Glutamatergic neuron (in vitro differentiated cells): ENCODE measurements at places on chromosomes 11 and 22.

- DNase-seq = peak; percentile 81
These were observed 4.8 kb downstream of the TRIM3 start for GRCh38 chr11:6468712-6469495.

- DNase-seq = no peak
These were observed 19.2 kb downstream of the SLC22A6 start for GRCh38 chr11:62965574-62965973.

DNA sequence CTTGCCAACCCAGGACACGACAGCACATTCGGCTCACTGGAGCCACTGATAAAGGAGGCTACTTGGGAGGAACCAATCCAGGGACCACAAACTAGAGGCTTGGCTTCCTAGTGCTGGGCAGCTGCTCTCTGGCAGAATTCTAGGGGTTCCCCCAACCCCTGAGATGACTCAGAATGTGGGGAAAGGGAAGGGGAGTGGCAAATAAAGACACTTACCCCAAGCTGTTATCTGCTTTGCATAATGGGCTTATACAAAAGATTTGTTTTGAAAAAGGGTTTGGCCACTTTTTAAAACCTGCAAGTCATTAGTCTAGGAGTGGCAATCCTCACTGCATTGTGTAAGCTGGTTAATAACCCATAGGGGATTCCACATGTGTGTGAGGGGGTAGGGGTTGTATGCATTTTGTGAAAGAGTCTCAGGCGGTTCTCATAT lies 64.1 kb upstream of the LMO1 start:
- no peak for DNase-seq

DNA sequence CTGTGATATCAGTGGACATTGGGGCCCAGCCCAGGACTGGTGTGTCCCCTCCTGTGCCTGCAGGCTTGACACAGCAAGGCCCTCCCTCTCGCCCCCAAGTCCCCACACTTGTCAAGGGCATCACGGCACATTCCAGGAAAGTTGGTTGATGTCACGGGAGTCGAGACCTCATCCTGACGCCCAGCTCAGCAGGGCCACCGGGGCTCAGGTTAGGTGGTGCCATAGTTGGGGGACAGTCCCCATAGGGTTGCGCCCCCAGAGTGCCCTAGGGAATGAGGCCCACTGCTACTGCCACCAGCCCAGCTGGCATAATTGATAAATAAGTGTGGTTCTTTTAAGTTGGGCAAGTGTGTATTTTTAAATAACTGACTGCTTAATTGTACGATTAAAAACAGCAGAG lies 28.3 kb upstream of the GRAMD4 start:
- no peak for DNase-seq

- DNase-seq = no peak
These were observed 33.0 kb downstream of the MMP20 start for GRCh38 chr11:102592131-102592530.

GRCh38 chr11:48001438-48002021 lies 21.2 kb downstream of the PTPRJ start:
- DNase-seq = no peak

GRCh38 chr11:853682-854448 lies 11.2 kb downstream of the TSPAN4 start:
- no peak for DNase-seq

DNA sequence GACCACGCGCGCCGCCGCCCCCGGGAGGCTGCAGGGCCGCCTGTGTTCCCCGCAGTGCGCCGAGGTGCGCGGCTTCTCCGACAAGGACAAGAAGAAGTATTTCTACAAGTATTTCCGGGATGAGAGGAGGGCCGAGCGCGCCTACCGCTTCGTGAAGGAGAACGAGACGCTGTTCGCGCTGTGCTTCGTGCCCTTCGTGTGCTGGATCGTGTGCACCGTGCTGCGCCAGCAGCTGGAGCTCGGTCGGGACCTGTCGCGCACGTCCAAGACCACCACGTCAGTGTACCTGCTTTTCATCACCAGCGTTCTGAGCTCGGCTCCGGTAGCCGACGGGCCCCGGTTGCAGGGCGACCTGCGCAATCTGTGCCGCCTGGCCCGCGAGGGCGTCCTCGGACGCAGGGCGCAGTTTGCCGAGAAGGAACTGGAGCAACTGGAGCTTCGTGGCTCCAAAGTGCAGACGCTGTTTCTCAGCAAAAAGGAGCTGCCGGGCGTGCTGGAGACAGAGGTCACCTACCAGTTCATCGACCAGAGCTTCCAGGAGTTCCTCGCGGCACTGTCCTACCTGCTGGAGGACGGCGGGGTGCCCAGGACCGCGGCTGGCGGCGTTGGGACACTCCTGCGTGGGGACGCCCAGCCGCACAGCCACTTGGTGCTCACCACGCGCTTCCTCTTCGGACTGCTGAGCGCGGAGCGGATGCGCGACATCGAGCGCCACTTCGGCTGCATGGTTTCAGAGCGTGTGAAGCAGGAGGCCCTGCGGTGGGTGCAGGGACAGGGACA lies 2.7 kb downstream of the NLRP6 start:
- DNase-seq = no peak

DNA sequence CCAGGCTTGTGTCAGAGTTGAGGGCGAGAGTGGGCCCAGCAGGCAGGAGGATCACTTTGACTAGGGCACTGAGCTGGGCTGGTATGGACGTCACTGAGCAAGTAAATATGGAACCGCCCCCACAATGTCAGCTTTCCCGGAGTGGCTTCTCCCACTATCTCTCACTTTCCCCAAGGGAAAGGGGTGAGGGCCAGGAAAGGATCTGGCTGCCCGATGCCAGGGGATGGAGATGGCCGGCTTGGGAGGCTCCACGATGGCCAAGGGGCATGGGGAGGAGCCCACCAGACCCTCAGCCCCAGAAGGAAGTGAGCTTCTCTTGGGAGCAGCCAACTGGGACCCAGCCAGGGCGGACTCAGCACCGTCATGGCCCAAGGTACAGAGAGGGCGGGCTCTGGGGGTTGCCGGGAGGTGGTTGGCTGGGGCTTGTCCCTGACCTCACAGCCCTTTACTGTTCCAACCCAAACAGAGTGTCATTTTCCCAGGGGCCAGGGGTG lies 8.7 kb downstream of the PRDM11 start:
- no peak for DNase-seq

DNA sequence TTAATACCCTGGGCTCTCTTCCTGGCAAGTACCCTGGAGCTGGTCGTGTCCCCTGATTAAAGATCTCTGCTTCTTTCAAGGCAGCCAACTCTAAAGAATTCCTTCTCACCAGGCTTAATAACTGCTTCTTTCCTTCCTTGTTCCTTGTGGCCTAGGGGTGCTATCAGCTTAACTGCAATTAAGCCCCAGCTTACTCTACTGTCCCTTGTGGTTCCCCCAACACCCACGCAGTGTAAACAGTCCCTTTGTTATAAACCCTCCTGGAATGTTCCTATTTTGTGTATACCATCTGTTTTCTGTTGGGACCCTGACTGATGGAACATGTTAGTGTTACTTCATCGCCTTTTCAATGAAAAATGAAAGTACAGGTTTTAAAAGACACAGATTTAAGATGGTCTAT lies 126.4 kb upstream of the KIRREL3 start:
- no peak for DNase-seq

- no peak for DNase-seq
These were observed 21.4 kb downstream of the TUB start for GRCh38 chr11:8102296-8102915.

GRCh38 chr11:12802418-12803085 lies 128.3 kb downstream of the TEAD1 start:
- no peak for DNase-seq

- no peak for DNase-seq
These were observed 729.8 kb downstream of the FAM181B start for GRCh38 chr11:82003671-82004515.

- no peak for DNase-seq
These were observed 118.5 kb downstream of the PHF21B start for GRCh38 chr22:44891293-44891747.

GRCh38 chr11:34049028-34049427 lies 2.5 kb upstream of the CAPRIN1 start:
- no peak for DNase-seq

DNA sequence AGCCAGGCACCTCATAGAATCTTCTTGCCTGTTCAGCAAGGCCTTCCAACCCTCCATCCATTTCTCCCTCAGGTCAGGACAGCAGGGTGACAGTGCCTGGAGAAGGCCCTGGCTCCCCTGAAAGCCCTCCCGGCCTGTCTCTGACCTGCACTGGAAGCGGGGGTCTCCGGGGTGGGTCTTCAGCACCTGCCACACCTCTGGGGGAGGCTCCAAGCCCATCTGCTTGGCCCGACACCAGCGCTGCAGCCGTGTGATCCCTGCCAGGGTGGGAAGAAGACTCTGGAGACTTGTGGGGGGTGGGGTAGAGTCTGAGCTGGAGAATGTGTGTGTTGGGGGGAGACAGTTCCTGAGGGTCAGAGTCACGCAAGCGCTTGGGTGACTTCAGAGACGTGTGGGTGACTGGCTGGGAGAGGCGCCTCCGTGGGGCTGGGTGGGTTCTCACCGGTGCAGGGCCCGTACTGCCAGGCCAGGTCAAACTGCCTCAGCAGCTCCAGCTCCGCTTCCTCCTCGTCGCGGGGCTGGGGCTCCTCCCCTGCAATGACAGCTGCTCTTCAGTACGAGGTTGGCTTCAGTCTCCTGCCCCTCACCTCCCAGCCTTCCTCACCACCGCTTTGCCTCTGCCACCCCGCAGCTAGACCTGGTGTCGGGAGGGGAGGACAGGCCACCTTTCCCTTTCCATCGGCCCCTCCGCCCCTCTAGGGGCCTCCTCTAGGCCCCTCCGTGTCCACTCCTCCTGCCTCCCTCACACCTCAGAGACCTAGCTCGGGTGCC lies 615 bp downstream of the POLD4 start:
- peak; percentile 57 for DNase-seq

- no peak for DNase-seq
These were observed at the start of gene OPCML for GRCh38 chr11:133531971-133532651. OPCML (minus strand) TSS chr11:133532501.

DNA sequence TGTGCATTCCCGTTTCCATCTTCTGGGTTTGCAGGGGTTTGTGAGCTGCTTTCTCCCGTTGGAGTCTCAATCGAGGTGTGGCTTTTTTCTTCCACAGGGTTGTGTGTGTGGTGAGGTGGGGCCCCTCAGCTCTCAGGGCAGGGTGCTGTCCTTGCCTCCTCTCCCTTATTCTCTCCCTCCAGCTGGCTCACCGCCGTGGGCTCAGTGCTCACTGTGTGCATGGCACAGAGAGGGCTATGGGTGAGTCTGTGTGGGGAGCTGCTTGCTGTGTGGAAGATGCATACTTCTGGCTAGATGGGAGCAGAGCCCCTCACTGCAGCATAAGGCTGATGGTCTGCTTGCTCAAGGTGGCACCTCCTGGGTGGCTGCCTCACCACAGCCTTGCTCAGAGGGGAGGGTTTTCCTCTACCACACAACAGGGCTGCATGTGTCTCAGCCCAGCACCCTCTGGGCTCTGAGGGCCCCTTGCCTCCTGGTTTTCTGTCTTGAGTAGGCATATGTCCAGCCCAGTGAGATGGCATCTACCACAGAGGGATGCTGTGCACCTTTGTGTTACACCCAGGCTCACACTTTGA lies 203.1 kb upstream of the B3GAT1 start:
- DNase-seq = no peak

GRCh38 chr22:22099194-22099486 lies 116.6 kb upstream of the TOP3B start:
- no peak for DNase-seq

- no peak for DNase-seq
These were observed 1130.3 kb upstream of the CNTN5 start for GRCh38 chr11:97890466-97890865.

DNA sequence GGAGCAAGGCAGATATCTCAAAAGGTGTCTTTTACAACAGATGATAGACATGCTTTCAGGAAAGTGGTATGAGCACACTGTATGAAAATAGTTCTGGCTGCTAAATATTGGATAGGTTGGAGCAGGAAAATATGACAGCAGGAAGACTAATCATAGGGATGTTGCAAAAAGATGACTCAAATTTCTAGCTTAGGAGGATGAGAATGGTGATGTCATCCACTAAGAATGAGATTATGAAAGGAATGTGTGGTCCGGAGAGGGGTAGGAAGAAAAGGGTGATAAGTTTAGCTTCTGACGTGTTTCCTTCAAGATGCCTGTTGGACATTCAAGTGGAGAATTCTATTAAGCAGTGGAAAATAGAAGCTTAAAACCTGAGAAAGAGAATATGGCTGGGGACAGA lies 46.4 kb downstream of the RCN1 start:
- no peak for DNase-seq

- no peak for DNase-seq
These were observed 15.0 kb downstream of the PLCB3 start for GRCh38 chr11:64266339-64266738.

DNA sequence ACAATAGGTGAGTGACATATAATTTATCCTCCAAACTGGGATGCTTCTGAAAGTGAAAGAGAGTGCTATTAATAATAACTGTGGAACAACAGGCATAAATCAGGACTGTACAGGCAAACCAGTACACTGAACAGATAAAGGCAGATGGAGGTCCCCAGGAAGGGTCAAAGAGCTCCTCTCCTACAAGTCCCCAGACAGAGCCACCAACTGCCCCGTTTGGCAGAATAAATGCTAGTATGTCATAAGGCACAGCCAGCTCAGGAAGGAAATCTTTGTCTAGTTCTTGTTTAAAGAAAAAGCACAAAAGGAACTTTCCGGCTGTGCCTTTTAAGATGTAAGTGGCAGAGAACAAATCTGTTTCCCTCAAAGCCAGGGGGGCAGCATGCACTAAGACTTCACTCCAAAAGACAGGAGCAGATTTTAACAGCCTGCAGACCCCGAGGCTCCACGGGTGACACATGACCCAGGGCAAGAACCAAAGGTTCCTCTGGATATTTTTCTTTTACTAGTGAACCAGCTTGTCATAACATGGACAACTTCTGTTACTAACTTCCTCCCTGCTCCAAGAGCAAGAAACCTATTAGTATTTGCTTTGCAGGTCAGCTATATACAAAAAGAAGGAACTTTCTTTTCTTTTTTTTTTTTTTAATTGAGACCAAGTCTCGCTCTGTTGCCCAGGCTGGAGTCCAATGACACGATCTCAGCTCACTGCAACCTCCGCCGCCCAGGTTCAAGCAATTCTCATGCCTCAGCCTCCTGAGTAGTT lies 50.2 kb downstream of the MYH9 start:
- no peak for DNase-seq
